ENCODE measurements at places on chromosomes 3 and 15.

GRCh38 chr3:187367561-187368103, 553 bp upstream of the RTP4 start:
- no peak for DNase-seq

DNA sequence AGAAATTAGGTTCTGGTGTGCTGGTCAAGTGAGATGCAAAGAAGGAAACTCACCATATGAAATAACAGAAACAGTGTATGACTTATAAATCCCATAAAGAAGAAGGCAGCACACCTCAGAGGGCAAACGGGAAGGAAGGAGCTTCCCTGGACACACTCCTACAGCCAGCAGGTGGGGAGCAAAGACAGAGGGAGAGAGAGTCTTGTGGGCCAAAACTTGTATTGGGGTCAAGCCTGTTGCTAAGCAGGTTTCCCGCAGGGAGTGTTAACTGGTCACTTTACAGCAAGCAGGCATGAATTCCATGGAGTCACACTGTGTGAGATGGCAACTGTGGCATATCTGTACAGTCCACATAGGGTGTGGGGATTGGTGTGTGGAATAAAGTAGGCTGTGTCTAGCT, 222.9 kb upstream of the NDN start:
- DNase-seq = no peak

GRCh38 chr15:63015618-63016017, 26.9 kb upstream of the TPM1 start:
- no peak for DNase-seq

DNA sequence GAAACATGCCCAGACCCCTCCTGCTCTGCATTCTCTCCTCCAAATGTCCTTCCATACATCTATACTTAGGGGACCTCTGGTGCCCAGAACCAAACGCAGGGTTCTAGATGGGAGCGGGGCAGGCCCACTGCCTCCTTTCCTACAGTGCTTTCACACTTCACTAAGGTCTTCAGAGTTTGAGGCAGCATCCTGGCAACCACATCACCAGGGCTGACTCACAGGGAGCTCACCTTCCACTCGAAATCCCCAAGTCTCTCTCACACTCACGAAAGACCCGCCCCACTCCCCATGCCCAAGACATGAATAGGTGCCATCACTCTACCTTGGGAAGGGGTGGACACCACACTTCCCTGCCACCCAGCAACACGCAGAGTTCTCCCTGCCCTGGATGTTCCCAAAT, 18.9 kb downstream of the HOMER2 start:
- DNase-seq = no peak

DNA sequence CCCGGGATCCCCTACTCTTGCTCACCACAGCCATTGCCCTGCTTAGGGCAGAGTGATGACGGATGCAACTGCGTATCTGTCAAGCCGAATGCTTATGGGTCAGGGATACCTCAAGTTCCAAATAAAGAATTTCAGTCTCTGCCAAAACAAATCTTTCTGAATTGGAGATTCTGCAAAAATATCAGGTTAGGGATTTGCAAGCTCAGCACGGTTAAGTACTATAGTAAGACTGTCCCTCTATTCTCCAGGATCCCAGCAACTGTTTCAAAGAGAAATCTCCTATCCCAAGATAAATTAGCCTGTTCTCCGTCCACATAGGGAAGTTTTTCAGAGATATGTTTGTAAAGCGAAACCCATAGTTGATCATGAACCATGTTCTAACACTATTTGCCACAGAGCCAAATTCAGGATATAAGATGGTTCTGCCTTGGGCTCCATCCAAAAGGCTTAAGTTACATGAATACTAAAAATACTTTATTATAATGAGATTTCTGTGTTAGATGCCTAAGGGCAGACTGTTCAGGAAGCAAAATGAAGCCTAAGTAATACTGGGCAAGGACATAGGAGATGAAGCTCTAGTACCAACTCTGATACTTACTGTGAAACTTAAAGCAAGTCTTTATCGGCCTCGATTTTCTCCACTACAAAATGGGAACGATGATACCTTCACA, 100.1 kb upstream of the LPP start:
- no peak for DNase-seq

GRCh38 chr15:65828585-65828984, 36.5 kb upstream of the DENND4A start:
- DNase-seq = no peak

- DNase-seq = no peak
These were observed at the start of gene CGNL1 for GRCh38 chr15:57375827-57376695. CGNL1 (plus strand) TSS chr15:57376505; CDS start chr15:57438000, 61,495 bp downstream.

DNA sequence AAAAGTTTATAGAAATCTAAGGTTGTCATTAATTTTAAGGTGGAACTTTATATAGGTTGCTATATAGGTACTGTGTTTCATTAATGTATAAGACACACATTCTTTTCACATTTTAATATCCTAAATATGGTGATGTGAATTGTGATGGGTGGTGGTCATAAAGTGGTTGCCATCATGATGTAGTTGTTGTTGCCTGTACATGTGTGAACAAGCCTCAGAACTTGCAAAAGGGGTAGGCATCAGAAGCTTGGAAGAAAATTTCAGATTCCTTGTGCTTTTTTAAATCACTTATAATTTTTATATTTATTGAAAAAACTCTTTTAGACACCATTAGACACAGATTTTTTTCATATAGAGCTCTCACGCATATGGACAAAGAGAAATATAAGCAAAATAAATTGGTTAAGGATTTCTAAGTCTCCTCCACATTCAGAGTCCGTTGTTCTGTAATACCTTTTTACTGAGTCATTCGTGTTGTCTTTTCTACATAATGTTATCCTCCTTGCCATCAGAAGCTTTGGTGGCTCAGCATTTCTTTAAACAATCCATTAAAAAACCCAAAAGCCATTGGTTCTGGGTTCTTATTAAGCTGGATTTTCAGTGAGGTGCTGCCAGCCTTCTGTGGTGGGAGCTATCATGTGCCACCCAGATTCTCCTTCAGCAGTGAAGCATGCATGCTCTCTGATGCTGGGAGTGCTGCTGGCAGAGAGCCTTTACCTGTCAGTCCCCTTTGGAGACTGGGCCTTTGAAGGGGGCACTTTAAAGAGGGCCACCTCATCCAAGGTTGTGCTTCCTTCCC, 140.4 kb upstream of the GALNT15 start:
- no peak for DNase-seq

DNA sequence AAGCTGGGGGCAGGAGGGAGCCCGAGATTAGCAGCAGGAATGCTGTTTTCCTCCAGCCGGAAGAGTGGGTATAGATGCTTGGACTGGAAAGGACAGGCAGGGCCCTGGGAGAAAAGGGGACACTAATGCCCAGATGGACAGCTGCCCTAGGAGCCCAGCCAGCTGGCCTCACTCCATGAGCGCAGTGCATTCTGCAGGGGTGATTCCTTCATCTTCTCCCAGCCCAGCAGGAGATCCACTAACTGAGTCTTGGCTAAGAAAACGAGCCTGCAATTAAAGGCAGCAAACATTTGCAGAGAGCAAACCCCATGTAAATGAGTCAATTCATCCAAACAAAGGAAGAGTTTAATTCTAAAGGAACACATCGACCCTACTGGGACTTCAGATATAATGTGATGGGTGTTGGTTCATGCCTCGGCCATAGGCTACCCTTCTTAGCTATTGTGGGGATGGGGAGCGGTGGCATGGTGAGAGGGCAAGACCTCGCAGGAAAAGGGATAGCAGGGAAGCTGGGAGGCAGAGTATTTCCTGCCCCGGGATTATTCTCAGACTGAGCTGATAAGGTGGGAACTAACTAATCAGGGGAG, 13.3 kb upstream of the MINAR1 start:
- no peak for DNase-seq

DNA sequence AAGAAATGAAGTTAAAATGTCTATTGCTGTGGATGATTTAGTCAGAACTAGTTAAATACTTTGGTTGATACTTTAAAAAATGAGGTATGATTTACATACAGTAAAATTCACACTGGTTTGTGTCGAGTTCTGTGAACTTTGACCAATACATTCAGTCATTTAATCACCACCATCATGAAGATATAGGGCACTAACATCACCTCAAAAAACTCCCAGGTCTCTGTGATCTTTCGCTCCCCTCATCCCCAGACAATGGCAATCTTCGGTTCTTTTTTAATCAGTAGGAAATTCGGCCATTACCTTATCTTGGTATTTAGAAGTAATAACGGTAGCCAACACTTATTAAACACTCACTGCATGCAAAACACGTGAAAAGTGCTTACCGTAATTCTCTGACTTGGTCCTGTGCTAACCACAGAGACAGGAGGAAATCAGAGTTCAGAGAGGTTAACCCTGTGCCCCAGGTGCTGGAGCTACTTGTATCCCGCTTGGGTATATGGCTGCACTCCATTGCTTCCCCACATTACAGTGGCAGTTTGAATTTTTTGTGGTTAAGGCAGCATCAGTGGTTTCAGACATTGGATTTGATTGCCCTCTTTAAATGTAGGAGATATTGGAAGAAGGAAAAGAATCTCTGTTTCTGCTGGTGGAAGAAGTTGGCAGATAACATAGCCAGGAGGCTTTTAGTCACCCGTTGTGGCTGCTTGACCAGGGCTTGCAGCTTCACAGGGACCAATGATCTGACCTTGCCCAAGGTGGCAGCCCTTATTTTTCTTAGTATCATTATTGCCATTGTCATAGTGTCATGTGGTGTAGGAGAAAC, 4.2 kb downstream of the PLCL2 start:
- DNase-seq = no peak

DNA sequence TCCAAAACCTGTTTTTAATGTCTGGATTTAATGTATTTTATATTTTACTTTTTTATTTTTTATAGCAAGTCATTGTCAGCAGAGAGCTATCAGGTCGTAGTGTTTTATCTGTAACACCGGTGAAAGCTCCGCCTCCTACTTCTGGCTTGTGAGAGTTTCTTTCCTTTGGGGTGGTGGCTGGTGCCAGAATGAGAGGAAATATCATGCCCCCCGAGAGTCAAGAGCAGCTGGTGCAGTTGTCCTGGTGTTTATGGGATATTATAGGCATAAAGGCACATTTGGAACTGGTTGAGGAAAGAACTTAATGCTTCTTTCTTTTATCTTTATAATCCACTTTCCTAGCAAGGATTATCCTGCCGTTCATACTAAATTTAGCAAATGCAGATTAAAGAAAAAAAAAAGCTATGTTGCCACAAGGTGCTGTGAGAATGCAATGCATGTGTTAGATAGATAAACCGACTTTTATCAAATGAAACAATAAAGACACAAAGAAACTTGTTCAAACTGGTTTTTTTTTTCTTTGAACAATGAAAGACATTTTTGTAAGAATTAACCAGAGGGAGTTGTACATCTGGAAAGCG, 260.1 kb upstream of the PLSCR5 start:
- DNase-seq = no peak

DNA sequence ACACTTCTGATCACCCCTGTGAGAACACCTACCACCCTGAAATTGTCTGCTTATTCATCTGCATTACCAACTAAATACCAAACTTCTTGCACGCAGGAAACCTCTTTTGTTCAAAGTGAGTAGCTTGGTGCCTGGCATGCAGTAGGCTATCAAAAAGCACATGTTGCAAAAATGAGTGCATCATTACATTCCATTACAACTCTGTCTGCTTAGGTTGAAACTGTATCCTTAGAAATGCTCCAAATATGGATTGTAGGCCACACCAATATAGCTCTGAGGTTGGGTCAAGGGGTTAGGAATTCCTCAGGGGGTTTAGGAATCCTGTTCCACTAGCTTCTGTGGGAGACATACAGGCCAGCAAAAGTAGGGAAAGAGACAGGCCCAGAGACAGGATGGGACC, 107.2 kb downstream of the THRB start:
- no peak for DNase-seq

DNA sequence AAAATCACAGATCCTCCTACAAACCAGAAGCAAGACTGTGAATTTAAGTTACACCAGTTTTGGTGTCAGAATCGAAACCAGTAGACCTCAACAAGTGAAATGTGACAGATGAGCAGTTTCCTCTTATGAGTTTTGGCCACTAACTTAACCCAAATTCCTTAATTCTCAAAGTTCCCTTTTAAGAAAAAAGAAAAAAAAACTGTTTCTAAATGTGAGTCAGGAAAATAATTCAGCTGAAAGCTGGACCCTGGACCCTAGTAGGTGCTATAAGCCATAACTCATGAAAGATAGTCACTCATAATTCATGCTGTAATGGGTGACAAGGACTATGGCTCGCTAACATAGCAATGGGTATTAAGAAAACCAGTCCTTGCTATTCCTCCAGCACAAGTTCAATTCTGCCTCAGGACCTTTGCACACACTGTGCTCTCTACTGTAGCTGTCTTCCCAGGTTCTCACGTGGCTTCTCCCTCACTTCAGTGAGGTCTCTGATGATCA, 9.0 kb upstream of the THRB start:
- no peak for DNase-seq

Measured in stimulated activated CD4-positive, alpha-beta T cell treated with anti-CD3 and anti-CD28 coated beads, Interleukin-4, amount 100 ng/mL, for 48 hours (primary cell).